ENCODE measurements at places on chromosomes 6 and 20. TPM values are rescaled to one million over a fixed set of nuclear protein-coding genes. Genes with fewer than 3 reads are reported as not detected.

The SLC17A9 gene
- total RNA-seq, result 1.6 TPM

The KHDRBS2 gene
- total RNA-seq, result 5.2 TPM

DNA sequence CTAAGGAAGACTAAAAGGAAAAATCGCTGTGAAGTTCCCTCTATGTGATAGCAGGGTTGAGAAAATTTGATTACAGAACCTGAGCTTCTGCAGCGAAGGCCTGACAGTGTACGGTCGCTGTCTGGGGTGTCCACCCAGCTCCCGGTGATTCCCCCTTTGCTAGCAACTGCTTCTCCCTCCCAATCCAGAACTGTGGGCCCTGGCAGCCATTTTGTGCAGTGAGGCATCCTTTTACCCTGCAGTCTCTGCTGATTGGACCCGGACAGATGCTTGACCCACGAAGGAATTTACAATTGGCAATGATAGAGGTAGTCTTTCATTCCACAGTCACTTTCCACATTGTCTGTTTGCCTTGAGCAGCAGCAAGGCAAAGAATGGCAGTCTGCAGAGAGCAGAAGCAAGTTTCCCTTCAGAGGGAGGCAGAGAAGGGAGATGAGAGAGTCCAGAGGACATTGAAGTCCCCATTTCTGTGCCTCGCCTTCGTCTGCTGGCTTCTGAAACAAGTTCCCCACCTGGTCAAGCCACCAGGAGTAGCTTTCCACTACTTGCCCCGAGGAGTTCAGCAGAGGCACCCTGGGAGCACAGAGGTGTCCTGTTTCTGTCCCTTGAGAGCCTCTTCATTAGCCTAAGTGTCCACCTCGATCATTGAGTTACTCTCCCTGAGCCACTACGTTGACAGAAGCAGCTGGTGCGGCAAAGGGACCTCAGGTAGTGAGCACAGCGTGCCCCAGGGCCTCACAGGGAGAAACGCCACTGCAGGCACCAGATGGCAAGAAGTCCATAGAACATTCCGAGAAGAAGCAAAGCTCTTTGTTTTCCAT, 370.3 kb downstream of the NRN1 start:
- H3K27ac ChIP-seq, result no peak overlapping the region
- H3K4me3 ChIP-seq, result no peak overlapping the region
- no peak for DNase-seq
- H3K36me3 ChIP-seq, result no peaks in the 10 kb centered on the region

DNA sequence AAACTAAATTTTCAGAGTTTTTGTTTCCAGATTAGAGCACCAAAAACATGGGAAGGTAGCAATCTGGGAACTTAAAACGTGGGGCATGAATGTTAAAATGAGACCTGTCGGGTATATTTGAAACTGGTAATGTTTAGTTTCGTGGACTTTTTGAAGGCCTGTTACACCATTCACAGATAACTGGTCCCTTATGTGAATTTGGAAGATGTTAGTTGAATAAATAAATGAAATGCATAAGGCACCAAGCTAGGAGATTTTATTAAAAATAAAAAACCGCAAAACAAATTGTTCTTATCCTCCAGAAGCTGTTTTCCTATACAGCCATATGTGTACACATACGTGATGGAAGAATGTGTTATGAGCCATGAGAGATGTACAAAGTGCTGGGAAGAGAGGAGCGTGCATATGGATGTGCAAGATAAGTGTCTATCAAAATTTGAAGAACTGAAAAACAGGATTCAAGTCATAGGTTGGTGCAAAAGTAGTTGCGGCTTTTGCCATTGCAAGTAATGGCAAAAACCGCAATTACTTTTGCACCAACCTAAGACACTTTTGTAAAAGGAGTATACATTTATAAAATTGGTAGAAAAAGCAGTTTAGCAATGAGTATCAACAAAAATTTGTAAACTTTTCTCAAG, 700 bp upstream of the MCUR1 start:
- DNase-seq, result no peak
- H3K27ac ChIP-seq, result peak overlapping the region; percentile 94
- H3K27me3 ChIP-seq, result no peaks in the 10 kb centered on the region
- H3K4me3 ChIP-seq, result peak overlapping the region; percentile 92

DNA sequence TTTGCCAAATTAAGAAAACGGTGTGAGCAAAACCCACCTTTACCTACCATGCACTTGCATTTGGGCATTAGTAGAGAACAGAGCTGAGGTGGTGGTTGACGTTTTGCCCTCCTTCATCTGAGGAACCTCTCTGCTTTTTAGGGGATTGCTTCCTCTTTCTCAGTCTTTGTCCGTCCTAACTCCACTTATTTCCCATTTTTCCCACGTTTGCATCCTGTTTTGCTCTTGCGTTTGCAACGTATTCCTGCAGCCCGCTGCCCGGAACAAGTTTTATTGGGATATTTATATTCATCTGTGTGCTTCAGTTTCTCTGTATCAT, 374 bp upstream of the SERINC1 start:
- H3K27me3 ChIP-seq, result no peaks in the 10 kb centered on the region
- H3K36me3 ChIP-seq, result no peaks in the 10 kb centered on the region
- H3K4me3 ChIP-seq, result peak overlapping the region; percentile 93
- DNase-seq, result no peak

DNA sequence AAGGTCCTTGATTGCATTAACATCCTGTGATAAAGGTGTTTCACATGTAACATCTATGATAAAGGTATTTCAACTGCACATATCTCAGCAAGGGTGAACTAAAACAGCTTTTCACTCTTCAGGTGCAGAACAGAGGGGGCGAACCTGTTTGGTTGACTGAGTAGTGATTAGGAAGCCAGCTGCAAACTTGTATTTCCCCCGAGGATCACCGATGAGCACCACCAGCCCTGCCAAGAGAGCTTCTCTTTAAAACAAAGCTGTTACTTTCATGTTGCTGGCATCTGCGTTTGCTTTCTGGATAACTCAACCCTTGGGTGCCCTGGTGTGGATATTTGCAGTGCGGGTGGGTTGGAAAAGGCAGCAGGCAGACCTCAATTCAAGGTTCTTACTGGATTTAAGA, 39.6 kb downstream of the JAG1 start:
- no peak overlapping the region for H3K4me3 ChIP-seq
- peaks cover 5% of the 10 kb centered on the region for H3K36me3 ChIP-seq
- no peak for DNase-seq
- peak overlapping the region; percentile 64 for H3K27ac ChIP-seq
- H3K4me1 ChIP-seq, result peaks cover 37% of the 10 kb centered on the region
